ENCODE measurements at places on chromosomes 11 and 22.

DNA sequence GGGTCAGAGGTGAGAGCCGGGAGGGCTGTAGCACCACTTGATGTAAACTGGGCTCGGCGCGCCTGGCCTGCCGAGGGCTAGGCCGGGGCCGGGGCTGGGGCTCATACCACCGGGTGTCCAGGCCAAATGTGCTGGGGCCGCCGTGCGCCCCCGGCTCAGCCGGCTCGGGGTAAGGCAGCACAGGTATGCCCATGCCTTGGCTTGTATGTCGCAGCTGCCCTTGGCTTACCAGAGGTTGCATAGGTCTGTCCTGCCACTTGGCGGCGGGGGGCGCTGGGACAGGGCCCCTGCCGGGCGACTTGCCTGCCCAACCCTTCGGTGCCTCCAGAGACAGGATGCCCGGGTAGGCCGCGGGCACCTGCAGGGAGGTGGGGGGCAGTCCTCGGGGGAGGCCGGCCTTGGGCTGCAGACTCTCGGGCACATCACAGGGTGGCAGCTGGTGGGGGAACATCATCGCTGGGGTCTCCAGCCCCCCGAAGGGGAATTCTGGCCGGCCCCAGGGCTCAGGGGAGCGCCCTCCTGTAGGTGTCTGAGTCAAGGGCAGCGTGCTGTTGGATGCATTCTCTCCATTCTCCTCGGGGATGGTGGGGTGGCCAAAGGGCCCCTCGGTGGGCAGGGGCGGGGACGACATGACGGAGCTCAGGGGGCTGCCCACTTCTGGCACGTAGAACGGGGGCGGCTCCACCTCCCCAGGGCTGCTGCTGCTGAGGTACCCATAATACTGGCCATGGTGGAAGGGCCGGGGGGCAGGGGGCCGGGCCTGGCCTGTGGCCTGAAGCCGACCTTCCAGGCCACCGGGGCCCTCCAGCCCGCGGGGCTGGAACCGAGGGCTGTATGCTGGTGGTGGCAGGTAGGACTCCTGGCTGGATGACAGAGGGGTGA lies 36.4 kb downstream of the IGSF9B start:
- no peak for DNase-seq

DNA sequence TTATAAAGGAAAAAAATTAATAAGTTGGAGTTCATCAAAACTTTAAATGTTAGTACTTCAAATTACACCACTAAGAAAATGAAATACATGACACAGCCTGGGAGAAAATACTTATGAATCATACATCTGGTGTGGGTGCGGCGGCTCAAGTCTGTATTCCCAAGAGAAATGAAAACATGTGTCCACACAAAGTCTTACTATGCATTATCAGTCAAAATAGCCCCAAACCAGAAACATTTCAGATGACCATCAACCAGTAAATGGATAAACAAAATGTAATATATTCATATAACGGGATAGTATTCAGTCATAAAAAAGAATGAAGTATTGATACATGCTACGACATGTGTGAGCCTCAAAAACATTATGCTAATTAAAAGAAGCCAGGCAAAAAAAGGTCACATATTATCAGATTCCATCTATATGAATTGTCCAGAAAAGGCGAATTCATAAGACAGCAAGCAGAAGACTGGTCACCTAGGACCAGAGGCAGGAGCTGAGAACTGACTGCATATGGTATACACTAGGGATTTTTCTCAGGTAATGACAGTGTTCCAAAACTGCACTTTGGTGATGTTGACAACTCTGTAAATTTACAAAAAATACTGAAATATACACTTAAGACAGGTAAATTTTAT lies 5.3 kb upstream of the AKIP1 start:
- DNase-seq, result no peak

GRCh38 chr22:36541831-36542411 lies 13.0 kb upstream of the EIF3D start:
- no peak for DNase-seq

GRCh38 chr11:34909955-34910354 lies 6.2 kb downstream of the APIP start:
- no peak for DNase-seq

GRCh38 chr11:68329978-68330699 lies 17.7 kb downstream of the LRP5 start:
- no peak for DNase-seq

Data from renal pelvis (tissue), 12 donors.